ENCODE measurements at places on chromosomes 3 and 15. TPM values are rescaled to one million over a fixed set of nuclear protein-coding genes. Genes with fewer than 3 reads are reported as not detected.

The ADAMTS9 gene
- 8.2 TPM for total RNA-seq

The KBTBD13 gene
- not detected for total RNA-seq

The UBA3 gene
- total RNA-seq, result 59.1 TPM

DNA sequence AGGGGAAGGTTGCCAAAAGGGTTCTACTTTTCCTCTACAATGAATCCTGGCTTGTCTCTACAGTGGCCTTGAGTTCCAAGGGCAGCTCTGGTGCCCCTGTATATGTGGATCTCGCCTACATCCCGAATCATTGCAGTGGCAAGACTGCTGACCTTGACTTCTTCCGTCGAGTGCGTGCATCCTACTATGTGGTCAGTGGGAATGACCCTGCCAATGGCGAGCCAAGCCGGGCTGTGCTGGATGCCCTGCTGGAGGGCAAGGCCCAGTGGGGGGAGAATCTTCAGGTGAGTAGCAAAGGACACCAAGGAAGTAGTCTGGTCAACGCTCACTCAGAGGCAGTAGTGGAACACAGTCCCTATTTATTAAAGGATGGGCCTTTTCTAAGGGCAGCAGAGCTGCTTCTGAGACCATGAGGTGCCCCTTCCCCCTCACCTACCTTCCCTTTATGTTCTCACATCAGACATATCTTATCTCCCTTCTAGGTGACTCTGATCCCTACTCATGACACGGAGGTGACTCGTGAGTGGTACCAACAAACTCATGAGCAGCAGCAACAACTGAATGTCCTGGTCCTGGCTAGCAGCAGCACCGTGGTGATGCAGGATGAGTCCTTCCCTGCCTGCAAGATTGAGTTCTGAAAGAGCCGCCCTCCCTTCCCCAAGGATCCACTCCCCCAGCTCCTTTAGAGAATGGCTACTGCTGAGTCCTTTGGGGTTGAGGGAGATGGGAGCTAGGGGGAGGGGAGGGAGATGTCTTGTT lies 12.4 kb downstream of the MAP1A start:
- no peak for DNase-seq

- DNase-seq, result no peak
Observed at GRCh38 chr3:190172751-190173150, 52.1 kb upstream of the P3H2 start.

DNA sequence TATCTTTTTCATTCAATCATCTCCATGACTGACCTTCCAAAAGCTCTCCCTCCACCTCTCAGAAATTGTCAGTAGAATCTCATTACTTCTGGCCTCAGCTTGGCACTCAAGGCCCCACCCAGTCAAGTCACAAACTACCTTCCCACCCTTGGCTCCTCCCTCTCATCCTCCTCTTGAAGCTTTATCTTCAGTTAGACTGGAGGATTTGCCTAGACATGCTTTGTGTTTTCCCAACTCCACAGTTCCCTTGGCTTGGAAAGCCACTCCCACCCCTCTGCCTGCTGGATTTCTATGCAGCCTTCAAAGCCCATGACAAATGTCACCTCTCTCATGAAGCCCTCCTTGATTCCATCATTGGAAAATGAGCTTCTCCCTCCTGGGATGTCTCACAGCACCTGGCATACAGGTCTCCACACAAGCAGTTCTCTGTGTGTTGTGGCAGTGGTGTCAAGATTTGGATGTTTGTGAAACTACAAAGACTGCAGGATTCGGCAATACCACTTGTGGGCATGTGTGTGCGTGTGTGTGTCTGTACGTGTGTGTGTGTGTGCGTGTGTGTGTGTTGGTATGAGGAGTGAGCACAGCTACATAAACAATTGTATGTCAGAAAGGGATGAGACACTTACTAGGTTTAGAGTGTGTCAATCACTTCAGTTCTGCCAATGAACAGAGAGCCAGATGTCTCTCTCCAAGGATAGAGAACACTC lies 45.3 kb upstream of the VPS8 start:
- DNase-seq, result no peak

- no peak for DNase-seq
Observed at GRCh38 chr15:34161329-34161963, 48.5 kb downstream of the KATNBL1 start.

DNA sequence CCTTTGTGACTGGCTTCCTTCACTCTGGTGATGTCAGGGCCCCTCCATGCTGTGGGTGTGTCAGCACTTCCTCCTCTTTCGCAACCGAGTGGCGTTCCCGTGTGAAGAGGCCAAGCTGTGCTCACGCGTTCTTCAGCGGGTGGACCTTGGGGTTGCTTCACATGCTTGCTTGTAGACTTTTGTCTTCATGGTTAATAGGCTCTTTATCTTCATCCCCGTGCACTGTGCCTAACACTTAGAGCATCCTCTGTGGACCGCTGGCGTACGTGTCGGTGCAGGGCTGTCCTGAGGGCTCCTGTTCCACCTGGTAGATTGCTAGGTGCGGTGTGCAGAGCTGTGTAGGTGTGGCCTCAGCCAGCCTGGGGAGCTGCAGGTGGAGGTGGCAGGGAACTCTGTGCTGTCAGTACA lies 182.3 kb downstream of the OR4M2 start:
- DNase-seq, result no peak
